ENCODE measurements at places on chromosomes 1 and 21.
A peak's percentile ranks its signal among the peaks of the same experiment; 100 is the strongest.

- DNase-seq, result no peak
Observed at GRCh38 chr1:233569636-233570035, 44.3 kb upstream of the KCNK1 start.

GRCh38 chr1:205240118-205240517, 12.4 kb downstream of the TMCC2 start:
- DNase-seq, result no peak

- no peak for DNase-seq
Observed at GRCh38 chr1:30001011-30001731, 722.2 kb downstream of the MATN1 start.

DNA sequence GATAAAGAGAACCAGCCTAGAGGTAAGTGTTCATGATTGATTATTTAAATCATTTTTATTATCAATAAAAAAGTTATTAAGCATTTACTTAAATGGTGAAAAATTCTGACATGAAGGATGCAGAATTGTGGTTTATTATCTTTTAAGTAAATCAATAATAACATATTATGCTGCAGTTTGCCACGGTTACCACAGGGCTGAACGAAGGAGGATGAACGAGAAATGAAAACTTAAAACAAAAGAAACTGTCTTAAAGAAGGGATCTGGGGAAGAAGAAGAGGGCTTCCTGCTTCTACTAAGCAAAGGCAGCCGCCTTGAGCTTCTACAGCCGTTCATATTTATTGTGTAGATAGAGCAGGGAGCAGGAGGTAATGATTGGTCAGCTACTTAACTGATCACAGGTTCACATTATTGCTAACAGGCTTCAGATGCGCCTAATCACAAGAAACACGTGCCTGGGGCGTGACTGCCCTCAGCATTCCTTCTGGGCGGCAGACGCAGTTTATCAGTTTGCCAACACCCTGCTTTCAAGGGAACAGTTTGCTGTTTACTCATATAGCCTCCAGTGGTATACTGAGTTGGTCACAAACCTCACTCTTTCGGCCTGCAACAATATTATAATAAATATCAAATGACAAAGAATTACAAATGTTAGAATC, 5.8 kb upstream of the FNBP1L start:
- peak; percentile 90 for DNase-seq

DNA sequence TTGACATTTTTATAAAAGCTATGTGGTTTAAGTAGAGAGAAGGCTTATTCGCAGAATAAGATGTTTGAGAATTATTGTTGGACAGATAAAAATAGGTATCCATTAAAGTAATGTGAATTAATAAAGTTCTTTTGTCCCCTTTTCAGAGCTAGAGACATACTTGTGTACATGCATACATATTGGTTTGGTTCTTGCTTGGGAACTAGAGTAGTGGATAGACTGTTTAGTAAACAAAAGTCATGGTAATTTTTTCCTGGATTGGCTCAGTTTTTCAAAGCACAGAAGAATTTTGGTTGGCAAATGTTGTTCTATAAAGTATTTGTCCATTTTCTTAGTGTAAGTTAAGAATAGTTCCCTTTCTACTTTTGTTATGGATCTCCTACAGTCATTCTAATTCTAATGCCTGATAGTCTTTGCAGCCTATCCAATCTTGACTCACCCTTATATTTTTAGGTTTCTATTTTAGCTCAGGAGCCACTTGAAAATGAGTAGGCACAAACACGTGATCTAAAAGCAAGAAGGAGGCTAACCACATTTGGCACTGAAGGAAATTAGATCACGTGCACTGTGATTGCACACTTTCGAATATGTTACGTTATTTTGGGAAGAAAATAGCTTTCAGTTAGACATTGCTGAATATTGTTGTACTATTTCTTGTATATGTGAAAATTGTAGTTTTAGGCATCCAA, 47.0 kb downstream of the RABGAP1L start:
- no peak for DNase-seq

DNA sequence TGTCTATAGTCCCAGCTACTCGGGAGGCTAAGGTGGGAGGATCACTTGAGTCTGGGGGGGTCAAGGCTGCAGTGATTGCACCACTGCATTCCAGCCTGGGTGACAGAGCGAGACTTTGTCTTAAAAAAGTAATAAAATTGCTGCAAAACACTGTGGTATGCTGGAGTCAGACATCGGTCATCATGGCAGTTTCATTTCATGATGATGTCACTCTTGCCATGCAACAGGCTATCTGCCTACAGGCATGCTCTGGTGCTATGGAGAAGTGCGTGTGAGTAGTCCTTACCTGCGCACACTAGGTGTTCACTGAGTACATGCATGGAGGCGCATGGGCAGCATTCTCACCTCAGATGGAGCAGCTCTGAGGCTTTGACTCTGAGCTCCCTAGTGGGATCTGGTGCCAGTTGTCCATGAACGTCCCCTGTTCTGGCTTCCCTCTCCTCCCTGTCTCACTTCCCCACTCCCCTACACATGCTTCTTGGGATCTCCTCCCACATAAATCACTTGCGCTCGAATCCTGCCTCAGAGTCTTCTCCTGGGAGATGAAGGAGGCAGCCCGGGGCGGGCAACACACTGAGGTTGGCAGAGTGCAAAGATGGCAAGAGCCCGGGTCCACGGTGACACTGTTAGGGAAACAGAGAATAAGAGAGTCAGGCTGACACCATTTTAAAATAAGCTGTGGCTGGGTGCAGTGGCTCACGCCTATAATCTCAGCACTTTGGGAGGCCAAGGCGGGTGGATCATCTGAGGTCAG, 10.4 kb upstream of the CELA3B start:
- no peak for DNase-seq

GRCh38 chr1:2255420-2256369, 27.6 kb downstream of the SKI start:
- DNase-seq, result no peak

- no peak for DNase-seq
Observed at GRCh38 chr1:183414365-183414764, 3.8 kb downstream of the NMNAT2 start.

GRCh38 chr1:95071539-95071938, 1.2 kb downstream of the ALG14 start:
- no peak for DNase-seq

- DNase-seq, result no peak
Observed at GRCh38 chr1:29824025-29824424, 587.7 kb downstream of the PTPRU start.

DNA sequence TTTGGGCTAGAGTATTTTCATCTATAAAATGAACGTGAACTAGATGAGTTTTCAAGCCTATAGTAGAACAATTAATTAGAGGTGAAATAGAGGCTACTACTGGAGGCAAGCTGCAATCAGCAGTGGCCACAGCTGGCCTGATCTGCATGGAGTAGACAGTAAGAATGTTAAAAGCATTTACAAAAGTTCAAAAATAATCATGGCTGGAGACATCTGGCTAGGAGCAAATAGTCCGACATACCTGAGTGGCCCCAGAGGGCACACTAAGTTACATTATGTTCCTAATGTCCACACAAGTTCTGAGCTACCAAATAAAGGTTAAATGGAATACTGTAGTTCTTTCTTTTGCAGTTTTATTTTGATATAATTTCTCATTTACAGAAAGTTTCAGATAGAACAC, 28.0 kb downstream of the MPZL1 start:
- DNase-seq, result no peak

GRCh38 chr1:233261695-233262094, 33.8 kb downstream of the PCNX2 start:
- DNase-seq, result no peak

GRCh38 chr1:224124220-224124619, 10.3 kb downstream of the FBXO28 start:
- no peak for DNase-seq

DNA sequence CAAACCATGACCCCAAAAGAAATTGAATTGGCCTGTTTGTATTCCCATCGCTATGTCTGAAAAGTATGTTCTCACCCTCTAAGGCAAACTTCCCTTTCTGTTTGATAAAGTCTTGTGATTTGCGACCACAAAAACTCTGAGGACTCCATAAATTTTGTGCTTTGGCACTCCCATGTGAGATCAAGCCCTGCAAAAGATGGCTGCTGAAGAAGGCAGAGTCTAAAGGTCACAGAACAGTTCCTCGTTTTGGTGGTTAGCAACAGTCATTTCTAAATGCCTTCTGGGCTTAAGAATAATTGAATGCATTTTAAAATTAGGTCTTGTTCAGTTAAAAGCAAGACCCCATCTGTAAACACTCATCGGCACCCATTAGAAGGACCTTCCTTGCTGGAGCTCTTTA, 441.6 kb downstream of the OMA1 start:
- no peak for DNase-seq

DNA sequence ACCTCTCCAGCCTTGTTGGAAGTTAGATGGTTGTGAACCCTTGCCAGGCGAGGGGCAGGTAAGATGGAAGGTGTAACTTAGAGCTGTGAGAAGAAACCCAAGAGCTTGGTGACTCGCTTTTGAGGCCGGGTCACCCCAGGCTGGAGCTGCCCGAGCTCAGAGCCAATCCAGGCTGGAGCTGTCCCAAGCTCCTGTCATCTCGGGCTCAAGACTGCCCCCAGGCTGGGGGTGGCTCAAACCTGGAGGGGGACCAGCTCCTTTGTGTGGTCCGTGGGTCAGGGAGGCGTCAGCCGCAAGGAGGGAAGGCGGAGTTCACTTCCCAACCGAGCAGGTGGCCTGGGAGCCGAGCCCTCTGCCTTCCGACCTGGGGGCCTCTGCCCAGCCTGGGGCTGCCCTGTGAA, 2.0 kb downstream of the HUNK start:
- peak; percentile 61 for DNase-seq

- DNase-seq, result no peak
Observed at GRCh38 chr1:117546467-117546866, 59.4 kb upstream of the TENT5C start.

Data from mucosa of descending colon (tissue), 3 donors.